BJ (cell line): ENCODE measurements at places on chromosomes 16 and 17. TPM values are rescaled to one million over a fixed set of nuclear protein-coding genes. Genes with fewer than 3 reads are reported as not detected.

GRCh38 chr17:57962279-57963148, 7.3 kb upstream of the CUEDC1 start:
- DNase-seq: no peak

GRCh38 chr16:84794186-84794585, 25.6 kb upstream of the CRISPLD2 start:
- DNase-seq: no peak

DNA sequence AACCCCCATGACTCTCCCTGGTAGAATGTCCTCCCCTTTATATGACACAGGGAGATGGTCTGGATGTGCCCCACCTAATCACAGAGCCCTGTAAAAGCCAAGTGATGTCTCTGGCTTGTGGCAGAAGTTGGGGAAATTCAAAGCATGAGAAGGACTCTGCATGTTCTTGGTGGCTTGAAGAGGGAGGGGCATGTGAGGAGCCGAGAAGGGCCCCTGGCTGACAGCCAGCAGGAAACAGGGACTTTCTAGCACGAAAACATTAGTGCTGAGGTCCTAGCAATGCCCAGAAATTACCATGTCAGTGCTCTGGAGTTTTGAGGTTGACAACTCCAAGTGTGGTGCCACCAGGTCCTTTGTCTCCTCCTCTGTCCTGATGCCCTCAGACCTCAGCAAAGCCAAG, 75.9 kb downstream of the USP22 start:
- DNase-seq: no peak

DNA sequence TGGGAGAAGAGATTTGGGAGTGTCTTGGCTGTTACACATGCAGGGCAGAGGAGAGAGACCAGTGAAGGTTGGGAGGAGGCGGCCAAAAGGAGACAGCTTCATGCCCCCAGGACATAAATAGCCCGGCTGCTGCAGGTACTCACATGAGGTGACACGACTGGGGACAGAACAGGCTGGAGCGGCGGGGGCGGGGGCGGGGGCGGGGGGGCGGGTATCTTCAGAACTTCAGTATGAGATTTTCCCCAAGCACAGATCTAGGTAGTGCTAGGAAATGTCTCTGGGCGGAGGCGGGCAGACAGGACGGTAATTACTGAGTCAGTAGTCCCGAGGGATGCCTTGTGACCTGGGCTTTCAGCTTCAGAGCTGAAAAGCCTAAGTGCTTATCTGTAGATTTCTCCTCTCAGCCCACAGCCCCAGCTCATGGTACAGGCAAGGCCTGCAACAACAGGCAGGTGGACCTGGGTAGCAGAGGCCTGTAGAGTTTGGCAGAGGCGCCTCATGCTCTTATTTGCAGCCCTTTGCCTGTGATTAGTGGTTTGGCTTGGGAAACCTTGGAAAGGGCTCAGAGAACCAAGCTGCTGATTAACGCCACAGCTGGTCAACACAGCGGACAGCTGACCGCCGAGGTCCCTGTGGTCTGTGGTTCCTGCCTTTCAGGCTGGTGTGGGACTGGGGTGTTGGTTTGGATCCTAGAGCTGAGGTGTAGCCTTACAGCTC, 24.5 kb downstream of the UNK start:
- no peak for DNase-seq

DNA sequence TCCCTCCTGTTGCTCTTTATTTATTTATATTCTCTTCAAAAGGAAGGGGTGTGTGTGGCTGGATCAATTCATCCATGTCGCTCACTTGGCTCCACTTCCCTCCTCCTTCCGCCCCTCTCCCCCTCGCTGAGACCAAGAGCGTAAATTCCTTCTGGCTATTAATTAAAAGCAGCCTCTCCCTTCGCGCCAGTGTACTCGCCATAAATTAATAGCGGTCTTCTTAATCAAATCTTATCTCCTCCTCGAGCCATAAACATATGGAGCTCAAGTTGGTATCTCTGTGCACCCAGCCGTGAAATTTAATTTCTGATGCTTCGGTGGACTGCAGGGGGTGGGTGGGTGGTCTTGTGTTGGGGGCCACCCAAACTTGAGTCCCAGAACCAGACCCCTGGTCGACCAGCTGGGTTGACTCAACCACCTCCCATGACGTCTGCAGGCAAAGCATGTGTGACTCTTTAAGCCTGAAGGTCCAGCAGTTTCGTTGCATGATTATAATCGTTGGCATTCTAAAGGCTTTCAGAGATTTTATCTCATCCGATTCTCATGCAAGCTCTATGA, 57.9 kb downstream of the SDK2 start:
- DNase-seq: no peak

GRCh38 chr17:36992701-36993100, 43.9 kb downstream of the AATF start:
- DNase-seq: no peak

DNA sequence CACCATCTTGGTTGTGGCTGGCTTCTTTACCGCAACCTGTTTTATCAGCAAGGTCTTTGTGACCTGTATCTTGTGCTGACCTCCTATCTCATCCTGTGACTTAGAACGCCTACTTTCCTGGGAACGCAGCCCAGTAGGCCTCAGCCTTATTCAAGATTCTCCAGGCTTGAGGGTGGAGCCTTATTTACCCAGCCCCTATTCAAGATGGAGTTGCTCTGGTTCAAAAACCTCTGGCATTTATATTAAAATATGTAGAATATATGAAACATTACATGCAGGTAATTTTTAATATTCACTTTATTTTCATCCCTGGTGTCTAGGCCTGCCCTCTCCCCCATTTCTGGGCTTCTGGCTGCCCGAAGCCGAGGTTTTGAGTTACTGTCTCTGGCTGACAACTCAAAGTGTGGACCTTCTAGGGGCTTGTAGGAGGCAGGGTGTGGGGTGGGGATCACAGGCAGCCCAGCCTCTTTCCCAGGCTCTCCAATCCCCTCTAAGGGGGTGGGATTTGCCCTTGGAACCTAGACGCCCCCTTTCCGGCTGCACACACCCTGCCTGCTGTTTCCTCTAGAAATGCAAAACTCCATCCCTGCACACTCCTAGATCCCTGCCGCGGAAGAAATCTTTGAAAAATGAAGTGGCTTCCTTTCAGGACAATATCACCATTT, 152.0 kb downstream of the KCNJ12 start:
- DNase-seq: no peak

DNA sequence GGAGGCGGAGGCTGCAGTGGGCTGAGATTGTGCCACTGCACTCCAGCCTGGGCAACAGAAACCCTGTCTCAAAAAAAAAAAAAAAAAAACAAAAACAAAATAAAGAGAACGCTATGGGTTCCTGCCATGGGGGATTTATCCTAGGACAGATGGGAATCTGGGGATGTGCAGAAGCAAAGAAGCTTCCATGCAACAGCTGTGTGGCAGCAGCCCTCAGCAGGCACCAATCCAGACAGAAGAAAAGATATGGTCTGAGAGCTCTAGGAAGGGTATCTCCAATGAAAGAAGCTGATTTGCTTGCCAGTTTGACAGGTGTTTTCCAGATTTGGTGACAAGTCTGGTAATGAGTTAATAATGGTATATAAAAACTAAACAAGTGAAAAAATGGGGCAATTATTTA, 11.6 kb downstream of the MYO19 start:
- no peak for DNase-seq

- DNase-seq: no peak
These were observed 427.5 kb downstream of the UTP18 start for GRCh38 chr17:51687887-51688286.

- no peak for DNase-seq
These were observed 383.0 kb upstream of the PMFBP1 start for GRCh38 chr16:72554935-72555334.

DNA sequence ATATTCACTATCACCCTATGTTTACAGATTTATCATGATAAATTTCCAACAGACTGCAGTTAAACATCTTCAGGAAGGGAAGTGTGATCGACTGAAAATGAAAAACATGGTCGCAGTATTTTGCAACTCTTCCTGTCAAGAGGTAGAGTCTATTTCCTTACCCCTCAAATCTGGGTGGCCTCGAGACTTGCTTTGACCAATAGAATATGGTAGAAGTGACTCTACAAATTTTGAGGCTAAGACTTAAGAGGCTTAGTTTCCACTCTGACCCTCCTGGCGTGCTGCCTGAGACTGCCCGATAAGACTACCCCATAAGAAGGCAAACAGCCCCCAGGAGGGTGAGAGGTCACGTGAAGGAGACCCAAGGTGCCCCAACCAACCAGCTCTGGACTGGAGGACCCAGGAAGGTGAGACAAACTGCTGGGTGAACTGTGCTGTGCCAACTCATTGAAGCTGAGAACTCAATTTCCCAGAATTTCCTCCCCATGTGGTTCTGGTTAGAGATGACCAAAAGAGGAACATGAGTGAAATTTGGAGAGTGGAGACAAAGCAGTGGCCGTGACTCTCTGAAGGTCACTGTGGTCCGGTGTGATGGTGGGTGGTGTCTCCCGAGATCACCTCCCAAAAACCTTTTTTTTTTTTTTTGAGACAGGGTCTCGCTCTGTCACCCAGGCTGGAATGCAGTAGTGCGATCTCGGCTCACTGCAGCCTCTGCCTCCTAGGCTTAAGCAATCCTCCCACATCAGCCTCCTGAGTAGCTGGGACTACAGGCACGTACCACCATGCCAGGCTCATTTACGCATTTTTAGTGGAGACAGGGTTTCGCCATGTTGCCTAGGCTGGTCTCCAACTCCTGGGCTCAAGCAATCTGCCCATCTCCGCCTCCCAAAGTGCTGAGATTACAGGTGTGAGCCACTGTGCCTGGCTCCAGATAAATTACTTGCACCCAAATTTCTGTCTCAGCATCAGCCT, 38.2 kb upstream of the LITAF start:
- DNase-seq: no peak

DNA sequence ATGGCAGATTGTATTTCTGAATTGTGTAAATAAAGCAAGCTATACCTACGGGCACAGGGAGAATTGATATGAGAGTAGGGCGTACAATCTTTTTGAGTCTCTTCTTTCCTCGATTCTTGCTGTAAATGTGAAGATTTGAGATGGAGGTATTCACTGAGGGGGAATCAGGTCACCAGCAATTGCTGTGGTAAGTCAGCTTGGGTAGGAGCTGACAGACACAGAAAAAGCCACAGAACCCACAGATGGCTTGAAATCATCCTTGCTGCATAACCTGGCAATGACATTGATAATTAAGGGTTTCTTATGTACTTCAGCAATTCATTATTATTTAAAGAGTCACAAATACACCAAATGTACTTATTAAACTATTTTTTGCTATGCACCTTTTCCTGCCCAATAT, 164.2 kb downstream of the CNTNAP4 start:
- no peak for DNase-seq

GRCh38 chr16:50842589-50842988, 100.7 kb downstream of the CYLD start:
- no peak for DNase-seq

DNA sequence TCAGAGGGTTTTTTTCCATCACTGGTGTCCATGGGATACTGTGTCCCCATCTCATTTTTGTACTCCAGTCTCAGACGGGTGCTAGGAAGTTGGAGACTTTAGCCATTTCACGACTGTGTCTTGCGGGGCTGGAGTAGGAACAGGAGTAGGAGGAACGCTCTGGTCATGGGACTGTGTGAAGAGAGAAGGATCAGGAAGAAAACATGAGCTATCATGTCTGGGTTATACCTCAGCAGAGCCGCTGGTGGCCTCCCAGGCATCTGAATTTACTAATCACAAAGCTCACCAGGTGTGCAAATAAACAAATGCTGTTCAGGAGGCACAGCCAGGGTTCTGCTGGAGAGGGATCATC, 225.4 kb downstream of the SEC14L1 start:
- no peak for DNase-seq

RPGRIP1L gene
- polyA plus RNA-seq: 5.0 and 8.3 TPM in 2 replicates

SMPD3 gene
- 0.07 and 0.27 TPM in 2 replicates for polyA plus RNA-seq

CDRT4 gene
- 1.6 and 5.9 TPM in 2 replicates for polyA plus RNA-seq

DBNDD1 gene
- 3.3 and 4.6 TPM in 2 replicates for polyA plus RNA-seq

CTRB1 gene
- polyA plus RNA-seq: not detected in 2 replicates

DHX58 gene
- 11.6 and 18.0 TPM in 2 replicates for polyA plus RNA-seq

TBC1D16 gene
- polyA plus RNA-seq: 8.4 and 9.0 TPM in 2 replicates

CARD14 gene
- polyA plus RNA-seq: not detected in 2 replicates

PLEKHH3 gene
- 5.6 and 9.1 TPM in 2 replicates for polyA plus RNA-seq

HSPB9 gene
- not detected in 2 replicates for polyA plus RNA-seq

KRT33A gene
- not detected in 2 replicates for polyA plus RNA-seq

SMIM5 gene
- polyA plus RNA-seq: 0.10 TPM in 1 of 2 replicates, not detected in the other
